ENCODE measurements at places on chromosomes 3 and 15.

DNA sequence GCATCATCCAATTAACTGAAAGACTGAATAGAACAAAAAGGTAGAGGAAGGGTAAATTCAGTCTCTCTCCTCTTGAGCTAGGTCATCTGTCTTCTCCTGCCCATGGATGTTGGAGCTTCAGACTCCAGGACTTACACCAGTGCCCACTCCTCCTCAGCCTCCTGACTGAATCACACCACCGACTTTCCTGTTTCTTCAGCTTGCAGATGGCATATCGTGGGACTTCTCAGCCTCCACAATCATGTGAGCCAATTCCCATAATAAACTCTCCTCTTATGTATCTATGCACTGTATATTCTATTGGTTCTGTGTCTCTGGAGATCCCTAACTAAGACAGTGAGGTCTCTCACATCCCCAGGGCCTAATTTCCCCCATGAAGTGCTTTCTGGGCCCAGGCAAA, 140.4 kb downstream of the CD47 start:
- DNase-seq, result no peak

GRCh38 chr3:106794442-106794841, 582.8 kb upstream of the CCDC54 start:
- DNase-seq, result no peak

- no peak for DNase-seq
These were observed 145.1 kb downstream of the MAGI1 start for GRCh38 chr3:65893631-65894030.

DNA sequence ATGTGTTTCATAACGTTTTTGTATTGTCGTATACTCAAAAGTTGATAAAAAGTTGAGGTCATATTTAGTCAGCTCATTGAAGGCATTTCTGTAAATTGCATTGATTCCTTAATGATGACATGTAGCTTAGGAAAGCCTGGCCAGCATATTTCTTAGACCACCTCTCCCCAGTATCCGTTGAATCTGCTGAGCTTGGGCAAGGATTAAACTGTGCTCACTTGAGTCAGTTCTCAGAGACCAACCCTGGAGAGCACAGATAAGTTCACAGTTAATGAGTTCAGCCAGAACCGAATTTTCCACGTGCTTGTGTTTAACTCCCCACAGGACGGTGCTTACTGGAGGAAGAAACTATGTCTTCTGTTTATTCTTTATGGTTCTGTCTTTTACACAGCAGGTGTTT, 132.7 kb downstream of the SLC25A26 start:
- DNase-seq, result peak; percentile 31

DNA sequence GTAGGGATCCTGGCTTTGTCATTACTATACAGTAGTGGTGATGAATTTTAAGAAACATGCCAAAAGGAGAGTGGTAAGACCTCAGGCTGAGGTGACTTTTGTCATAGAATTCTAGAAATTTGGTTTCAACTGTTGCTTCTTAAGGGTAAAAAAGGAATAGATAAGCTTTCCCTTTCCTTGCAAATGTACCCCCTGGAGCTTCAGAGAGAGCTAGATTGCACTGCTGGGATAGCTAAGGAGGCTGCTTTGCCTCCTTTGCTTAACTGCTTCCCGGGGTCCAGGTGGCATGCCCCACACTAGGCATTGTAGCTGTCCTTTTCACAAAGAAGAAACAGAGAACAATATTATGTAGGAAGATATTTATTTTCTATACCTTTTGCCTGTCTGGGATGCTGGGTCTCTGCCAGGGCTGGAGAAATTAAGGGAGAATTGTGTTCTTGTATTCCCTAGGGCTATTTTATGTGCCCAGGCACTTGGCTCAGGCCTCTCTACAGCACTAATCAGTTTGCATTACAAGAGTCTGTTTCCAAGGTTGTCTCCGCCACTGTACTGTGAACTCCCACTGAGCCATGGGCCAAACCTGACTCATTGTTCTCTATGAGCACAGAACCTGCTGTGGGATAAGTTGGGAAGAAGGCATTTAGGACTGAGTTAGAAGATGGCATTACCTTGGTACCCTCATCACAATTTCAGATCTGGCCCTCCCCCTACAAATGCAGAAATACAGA, 460.0 kb downstream of the PDCD6IP start:
- no peak for DNase-seq

DNA sequence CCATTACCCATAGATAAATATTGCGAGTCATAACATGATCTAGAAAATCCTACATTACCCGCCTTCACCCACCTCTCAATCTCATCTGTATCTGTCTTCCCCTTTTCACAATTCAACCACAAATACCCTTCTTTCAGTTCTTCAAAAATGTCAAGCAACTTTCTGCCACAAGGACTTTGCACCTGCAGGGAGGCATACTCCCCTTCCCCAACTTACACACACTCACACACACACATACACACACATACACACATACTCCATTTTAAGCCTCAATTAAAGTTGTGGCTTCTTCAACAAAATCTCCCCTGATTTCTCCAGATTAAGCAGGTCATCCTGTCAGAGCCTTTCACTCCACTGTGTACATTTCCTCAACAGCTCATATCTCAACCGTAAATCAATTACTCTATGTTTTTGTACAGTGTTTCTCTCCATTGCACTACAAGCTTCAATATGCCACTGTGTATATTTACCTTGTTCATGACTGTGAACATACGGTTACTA, 33.1 kb upstream of the CCDC50 start:
- no peak for DNase-seq

- DNase-seq, result no peak
These were observed 362.3 kb upstream of the RGMA start for GRCh38 chr15:93451265-93451664.

- peak; percentile 10 for DNase-seq
These were observed 23.2 kb downstream of the NRG4 start for GRCh38 chr15:75989045-75989444.

DNA sequence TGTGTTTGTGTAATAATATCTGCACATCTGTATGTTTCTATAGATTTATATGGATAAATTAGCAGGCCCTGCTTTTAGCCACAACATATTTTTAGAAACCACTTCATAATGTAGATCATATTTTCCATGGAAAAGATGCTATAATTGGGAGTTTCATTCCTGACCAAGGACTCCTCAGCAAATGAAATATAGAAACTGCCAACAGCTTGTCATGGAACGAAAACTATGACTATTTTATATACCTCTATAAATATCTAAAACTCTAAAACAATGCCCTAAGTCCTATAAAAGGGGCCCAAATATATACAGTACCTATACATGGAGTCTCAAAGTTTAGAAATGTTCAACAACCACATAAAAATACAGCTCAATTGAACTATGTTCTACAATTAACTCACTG, 27.9 kb downstream of the EID1 start:
- no peak for DNase-seq

DNA sequence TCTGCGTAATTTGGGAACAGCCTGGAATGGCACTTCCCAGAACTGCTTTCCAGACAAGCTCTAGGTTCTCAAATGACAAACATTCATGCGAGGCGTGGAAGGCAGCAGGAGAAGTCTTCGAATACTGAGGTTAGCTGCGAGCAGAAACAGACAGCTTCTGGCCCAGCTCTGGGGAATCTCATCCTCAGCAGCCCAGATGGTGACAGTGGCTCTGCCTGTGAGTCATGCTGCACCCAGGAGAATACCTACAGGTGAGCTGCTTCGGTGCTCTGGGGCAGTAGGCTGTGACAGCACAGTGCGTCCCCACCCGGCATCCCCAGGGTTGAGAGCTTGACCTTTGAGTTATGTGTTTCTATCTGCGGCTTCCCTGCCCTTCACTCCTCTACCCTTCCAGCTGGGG, 258.6 kb downstream of the KLF13 start:
- DNase-seq, result no peak

GRCh38 chr3:99925584-99926230, 108.0 kb downstream of the CMSS1 start:
- DNase-seq, result no peak

DNA sequence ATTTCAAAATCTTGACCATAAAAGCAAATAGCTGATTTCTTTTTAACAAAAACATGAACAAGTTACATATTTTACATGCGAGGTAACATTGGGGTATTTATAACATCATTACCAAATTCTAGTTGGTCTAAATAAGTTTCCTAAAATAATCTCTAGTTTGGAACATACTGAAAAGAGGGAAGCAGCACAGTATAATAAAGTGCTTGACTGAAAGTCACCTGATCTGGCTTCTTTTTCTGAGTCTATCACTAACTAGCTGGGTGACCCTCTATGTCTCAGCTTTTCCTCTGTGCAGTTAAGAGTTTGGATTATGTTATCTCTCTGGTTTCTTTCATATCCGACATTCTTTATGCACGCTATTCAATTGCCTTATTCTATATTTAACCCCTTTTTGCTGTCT, 19.8 kb upstream of the CNTN4 start:
- no peak for DNase-seq

GRCh38 chr3:18643281-18643680, 218.1 kb upstream of the SATB1 start:
- no peak for DNase-seq

DNA sequence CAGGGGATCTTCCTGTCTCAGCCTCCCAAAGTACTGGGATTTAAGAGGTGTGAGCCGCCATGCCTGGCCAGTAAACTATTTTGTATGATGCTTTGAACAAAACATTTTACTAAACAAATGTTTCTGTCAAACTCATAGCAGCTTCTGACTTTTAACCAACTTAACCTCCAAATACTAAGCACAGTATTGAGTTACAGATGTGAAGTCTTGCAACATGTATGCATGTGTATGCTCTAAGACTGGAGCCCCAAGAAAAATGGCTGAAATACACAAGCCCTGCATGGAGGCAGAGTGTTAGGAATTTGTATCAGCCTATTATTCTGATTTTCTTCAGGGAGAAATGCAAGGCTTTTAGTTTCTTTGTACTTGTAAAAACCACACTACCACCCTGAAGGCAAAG, 137.1 kb downstream of the CBLB start:
- no peak for DNase-seq

GRCh38 chr3:52809662-52810377, 15.2 kb downstream of the ITIH3 start:
- DNase-seq, result no peak

Measured in AG09309 (cell line).